ENCODE measurements at places on chromosomes 16 and 17.

DNA sequence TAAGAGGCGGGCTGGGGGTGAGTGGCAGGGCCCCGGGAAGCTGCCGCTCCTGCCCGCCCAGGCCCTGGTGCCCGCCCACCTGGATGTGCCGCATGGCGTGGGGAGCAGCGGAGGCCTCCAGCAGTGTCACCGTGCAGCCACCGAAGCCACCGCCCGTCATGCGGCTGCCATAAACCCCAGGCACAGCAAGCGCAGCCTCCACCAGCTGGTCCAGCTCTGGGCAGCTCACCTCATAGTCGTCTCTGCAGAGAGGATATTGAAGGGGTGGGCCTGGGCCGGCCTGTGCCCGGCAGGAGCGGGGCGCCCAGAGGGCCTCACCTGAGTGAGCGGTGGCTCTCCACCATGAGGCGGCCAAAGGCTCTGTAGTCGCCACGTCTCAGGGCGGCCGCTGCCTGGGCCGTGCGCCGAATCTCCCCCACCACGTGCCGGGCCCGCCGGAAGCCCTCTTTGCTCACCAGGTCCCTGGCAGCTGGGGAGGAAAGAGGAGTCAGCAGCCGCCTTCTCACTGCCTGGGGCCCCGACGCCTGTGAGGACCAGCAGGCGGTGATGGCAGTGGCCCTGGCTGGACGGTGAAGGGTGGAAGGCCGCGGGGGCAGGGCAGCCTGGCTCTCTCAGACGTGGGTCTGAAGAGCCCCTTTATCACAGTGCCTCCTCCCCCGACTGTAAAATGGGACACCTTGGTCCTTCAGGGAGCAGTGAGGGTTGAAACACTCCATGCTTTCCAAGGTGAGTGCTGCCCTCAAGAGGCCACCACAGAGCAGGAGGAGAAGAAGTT lies 6.7 kb downstream of the GALK1 start:
- no peak for DNase-seq

- peak; percentile 27 for DNase-seq
These were observed 4.0 kb upstream of the ZC3H18 start for GRCh38 chr16:88566158-88566557.

DNA sequence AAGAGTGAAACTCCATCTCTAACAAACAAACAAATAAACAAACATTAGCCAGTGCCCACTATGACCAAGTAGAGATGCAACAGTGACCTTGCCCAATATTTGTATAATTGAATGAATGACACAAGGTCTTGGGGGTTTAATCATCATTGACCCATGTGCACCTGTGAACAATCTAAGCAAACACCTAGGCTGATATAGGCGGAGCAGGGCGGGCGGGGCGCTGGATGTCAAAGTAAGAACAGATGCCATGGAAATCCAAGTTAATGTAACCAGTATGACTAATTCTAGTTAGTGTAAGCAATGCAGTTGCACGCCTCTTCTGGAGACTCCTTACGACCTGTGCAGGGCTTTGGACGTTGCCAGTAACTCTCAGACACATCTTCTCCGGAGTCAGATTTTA lies 17.6 kb downstream of the RCVRN start:
- no peak for DNase-seq

DNA sequence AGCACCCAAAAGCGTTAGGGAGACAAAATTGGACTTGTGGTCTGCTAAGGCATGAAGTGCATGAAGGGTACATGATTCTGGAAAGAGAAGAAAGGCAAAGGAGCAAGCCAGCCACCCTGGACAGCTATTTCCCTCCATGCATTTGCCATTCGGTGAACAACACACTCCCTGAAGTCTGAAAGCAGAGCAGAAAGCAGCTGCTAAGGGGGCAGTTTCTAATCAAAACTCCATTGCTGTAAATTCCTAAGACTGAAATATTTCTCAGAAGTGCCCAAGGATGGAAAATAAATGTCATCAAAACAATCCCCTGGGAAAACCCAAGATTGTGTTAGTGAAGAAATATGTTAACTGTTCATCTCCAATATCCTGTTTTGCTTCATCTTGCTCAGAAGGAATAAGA lies 44.3 kb downstream of the PMP22 start:
- DNase-seq = no peak

DNA sequence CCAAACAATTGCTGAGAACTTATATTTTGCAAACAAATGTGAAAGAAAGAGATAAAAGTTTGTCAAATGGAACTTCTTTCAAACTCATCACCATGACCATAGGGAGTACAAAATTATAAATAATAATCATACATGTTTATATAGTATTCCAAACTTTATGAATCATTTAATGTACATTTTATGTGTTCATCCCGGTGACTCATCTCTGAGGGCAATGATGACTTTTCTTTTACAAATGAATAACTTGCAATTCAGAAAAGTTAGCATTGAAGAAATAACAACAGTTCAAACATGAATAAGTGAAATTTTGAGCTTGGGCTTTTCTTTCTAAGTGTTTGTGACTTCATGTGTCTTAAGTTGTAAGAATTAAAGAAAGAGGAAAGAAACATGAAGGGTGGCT lies 66.3 kb upstream of the CDH8 start:
- DNase-seq = no peak

DNA sequence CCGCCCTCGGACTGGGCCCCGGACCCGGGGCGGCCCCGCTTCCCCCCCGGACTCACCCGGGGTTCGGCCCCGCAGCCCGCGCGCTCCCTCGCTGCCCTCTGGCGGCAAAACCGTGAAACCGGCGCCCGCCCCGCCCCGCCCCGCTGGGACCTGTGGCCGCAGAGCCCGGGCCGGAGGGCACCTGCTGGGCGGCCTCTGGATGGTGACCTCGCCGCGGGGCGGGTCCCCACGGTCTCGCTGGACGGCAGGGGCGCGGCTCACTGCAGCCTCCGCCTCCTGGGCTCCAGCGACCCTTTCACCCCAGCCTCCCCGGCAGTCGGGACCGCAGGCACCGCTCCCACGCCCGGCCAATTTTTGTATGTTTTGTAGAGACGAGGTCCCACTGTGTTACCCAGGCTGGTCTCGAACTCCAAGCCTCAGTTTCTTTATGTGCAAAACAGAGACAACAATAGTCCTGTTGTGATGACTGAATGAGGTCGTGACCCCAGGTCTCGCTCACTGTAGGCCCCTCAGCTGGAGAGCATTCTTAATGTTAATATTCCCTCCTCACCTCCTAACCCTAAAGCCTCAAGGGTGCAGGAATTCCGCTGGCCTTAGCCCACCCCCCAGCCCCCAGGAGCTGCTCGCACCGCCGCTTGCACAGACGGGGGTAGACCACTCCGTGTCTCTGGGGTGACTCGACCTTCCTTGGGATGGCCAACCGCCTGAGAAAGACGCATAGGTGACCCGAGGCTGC lies 33.7 kb upstream of the RPH3AL start:
- peak; percentile 59 for DNase-seq

GRCh38 chr17:9020824-9021157 lies 519 bp upstream of the NTN1 start:
- DNase-seq = no peak

- no peak for DNase-seq
These were observed 11.4 kb downstream of the MYL4 start for GRCh38 chr17:47220531-47220999.

DNA sequence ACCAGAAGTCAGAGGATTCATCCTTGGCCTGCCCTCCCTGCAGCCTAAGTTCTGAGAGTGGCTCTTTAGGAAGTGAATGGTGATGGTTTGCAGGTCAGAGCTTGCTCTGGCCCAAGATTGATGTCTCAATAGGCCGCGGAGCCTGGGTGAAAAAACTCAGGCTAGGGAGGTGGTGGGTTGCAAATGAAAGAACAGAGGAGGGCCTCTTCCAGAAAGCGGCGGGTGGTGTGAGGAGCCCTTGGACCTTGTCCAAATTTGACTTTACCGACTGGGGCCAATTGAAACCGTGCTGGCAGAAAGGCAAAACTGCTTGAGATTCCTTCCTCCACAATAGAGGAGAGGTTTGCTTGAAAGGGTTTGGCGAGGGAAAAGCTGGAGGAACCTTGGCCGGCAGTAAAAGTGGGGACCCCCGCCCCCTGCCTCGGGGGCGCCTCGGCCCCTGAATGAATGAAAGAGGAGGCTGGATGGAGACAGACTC lies 331.3 kb downstream of the SEC14L1 start:
- DNase-seq = no peak

GRCh38 chr16:22255335-22255734 lies 41.9 kb upstream of the POLR3E start:
- no peak for DNase-seq

DNA sequence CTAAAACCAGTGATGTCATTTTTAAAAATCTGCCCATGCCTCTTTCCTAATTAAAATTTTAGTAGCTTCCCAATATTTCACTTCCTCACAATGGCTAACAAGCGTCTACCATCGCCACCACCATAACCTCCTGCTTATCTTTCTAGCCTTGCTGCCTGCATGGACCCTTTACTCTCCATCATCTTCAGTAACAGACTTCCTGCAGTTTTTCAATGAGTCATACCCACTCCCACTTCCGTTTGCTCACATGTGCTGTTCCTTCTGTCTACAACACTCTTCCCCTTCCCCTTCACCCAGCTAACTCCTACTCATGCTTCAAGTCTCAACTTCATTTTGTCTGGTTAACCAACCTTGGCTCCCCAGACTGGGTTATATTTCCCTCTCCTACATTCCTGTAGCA lies 12.8 kb upstream of the SKAP1 start:
- DNase-seq = no peak

GRCh38 chr17:35293151-35293847 lies 50.4 kb downstream of the SLFN5 start:
- DNase-seq = no peak

- no peak for DNase-seq
These were observed 67.6 kb downstream of the MMD start for GRCh38 chr17:55354010-55354409.

DNA sequence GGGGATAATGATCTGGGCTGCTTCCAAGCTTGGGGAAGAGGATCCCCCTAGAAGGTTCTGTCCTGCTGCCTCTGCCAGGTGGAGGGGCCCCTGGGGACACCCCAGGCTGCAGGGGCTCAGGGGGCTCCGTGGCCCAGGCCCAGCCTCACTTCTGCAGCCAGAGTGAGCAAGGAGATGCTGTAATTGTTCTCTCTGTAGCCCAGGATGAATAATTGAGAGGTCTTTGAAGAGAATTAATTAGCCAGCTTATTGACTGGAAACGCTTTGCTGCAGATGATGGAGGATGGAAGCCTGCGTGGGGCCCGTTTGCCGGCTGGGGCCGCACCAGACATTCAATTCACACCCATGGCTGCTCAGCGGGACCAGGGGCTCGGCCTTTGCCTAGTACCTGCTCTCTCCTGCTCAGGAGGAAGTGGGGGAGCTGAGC lies 38.5 kb downstream of the TMEM235 start:
- no peak for DNase-seq

- DNase-seq = no peak
These were observed 12.7 kb upstream of the FOXF1 start for GRCh38 chr16:86497551-86498021.
